Right lobe of liver (tissue), 6 donors: ENCODE measurements at places on chromosomes 12 and 14.

GRCh38 chr14:68978172-68978911, 760 bp downstream of the ACTN1 start:
- DNase-seq = peak; percentile 75

- DNase-seq = no peak
These were observed 103.0 kb downstream of the CRADD start for GRCh38 chr12:93780101-93780641.

DNA sequence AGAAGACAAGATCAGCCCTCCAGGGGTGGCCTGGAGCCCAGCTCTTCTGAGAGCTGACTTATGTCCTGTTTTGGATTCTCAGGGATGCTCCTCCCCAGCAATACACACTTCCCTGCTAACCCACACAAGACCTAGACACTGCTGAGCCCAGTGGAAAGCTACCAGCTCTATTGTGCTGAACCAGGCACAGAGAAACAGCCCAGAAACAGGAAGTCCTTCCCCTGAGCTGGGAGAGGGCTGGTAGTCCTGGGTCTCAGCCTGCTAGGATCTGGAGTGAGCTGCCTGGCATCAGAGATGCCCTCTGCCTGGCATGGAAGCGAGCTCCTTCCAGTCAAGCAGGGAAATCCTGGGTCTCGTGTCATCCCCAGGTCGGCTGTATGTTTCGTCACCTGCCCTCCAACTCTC, 1.2 kb upstream of the LAG3 start:
- DNase-seq = no peak

DNA sequence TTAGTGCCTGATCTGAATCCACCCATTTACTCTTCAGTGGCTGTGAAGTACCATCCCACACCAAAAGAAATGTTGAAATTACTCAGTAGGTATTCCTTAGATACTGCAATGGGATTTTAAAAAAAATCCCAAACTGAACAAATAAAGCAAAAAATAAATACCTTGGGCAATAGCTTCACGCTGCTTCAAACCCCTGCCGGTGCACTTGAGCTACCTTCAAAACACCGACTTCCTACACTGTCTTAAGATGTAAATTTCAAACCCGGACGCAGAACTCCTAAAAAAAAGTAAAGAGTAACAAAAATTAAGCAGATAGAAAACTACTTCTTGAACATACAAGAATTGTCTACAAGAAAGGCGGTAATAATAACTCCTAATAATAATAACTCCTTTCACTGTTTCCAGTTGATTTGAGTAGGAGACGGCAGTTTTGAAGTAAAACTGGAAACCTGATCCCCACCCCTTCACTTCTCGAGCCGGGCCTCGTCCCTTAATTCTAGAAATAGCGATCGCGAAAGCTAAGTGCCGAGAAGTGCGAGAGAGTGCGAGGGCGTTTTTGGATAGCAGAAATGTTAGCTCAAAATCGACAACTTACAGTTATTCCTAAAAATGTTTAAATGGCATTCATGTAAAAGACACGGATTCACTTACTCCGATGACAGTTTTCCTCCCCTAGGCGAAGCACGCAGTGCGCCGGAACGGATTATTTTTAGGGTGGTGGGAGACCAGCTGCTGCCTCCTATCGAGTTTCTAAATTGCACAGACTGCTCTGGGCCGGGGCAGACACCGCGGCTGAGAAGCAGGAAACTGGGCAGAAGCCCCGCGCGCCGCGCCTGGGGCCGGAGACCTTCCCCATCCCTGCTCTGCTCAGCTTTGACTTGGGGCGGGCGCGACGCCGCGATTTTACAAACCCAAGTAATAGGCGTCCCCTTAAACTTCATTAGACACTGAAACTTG, at the start of gene ABCC9:
Gene ABCC9 (minus strand): TSS at position 878 of the 957 bp plus-strand sequence. CDS start 4,752 bp downstream, outside the sequence.
- peak; percentile 73 for DNase-seq

- DNase-seq = no peak
These were observed 24.9 kb upstream of the FUT8 start for GRCh38 chr14:65387628-65388027.

DNA sequence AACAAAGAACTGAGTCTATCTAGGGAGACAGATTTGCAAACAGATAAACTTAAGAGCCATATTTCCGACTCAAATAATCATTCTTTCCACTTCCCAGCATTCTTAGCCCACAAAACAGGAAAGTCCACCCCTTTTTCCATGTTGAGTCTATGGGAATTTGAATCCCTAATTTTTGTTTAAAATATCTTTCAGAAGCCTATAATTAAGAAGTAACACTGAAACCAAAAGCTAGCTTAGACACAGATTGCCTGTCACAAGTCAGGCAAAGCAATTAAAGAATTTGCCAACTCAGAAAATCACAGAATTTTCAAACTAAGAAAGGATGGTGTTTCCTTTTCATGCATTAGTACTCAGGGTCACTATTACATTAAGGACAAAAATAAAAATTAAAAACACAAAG, 17.0 kb downstream of the ATP2B1 start:
- DNase-seq = no peak

- no peak for DNase-seq
These were observed 132.2 kb upstream of the NUDT4 start for GRCh38 chr12:93245543-93245942.

GRCh38 chr14:45810152-45810872, 557.3 kb upstream of the MIS18BP1 start:
- DNase-seq = no peak

DNA sequence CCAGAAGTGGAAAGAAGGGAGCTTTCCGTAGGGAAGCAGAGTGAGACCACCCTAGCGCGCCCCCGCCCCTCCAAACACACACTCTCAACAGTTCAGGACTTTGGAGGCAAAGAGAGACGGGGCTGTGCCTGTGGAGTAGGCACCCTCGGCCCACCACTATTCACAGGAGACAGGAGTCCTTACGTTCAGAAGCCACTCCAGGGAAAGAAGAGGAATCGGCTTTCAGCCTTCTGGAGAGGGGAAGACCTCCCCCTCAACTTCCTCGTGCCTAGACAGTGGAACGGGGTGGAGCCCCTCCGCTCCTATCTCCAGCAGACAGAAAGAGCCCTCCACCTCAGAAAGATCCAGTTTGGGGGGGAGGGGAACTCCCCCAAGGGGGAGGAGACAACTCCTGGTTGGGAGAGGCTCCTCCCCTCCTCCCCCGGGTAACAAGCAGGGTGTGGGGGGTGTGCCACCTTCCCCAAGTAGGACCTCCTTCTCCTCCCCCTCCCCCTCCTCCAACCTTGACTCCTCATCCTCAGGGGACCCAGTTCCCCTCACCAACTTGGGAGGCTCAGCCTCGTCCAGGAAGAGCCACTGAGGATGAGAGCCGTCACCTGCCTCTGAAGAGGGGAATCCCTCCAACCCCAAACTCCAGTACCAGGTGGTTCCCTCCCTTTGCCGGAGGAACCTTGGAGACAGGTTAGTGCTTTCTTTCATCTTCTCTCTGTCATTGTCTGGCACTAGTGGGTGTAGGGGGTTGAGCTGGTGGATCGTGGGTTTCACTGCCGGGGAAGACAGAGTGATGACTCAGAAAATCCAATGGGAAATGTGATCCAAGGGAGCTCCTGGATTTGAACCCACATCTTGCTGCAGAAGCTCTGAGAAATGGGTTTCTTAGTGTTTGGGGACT, 883 bp downstream of the FOXJ2 start:
- no peak for DNase-seq

GRCh38 chr12:113267621-113268020, 46.4 kb downstream of the TPCN1 start:
- no peak for DNase-seq

- DNase-seq = no peak
These were observed 42.7 kb downstream of the C14orf132 start for GRCh38 chr14:96081767-96082400.

DNA sequence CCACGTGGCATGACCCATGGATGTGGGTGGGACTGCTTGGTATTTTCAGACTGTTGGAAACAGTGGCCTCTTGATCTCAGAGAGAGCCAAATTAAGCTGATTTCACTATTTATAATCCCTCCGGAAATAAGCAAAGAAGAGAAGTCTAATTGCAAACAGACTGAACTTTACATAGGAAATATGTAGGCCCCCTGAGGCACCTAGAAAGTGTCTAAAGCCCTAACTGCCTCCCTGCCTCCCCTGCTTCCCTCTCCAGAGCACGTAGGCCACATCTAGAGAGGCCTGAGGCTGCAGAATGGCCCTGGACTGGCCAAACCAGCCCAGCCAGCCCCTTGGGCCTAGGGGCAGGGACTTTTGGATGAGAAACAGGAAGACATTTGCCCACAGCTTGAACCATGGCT, 123.8 kb downstream of the ZFP36L1 start:
- DNase-seq = no peak

GRCh38 chr12:55818886-55819285, 1.0 kb downstream of the ORMDL2 start:
- no peak for DNase-seq

DNA sequence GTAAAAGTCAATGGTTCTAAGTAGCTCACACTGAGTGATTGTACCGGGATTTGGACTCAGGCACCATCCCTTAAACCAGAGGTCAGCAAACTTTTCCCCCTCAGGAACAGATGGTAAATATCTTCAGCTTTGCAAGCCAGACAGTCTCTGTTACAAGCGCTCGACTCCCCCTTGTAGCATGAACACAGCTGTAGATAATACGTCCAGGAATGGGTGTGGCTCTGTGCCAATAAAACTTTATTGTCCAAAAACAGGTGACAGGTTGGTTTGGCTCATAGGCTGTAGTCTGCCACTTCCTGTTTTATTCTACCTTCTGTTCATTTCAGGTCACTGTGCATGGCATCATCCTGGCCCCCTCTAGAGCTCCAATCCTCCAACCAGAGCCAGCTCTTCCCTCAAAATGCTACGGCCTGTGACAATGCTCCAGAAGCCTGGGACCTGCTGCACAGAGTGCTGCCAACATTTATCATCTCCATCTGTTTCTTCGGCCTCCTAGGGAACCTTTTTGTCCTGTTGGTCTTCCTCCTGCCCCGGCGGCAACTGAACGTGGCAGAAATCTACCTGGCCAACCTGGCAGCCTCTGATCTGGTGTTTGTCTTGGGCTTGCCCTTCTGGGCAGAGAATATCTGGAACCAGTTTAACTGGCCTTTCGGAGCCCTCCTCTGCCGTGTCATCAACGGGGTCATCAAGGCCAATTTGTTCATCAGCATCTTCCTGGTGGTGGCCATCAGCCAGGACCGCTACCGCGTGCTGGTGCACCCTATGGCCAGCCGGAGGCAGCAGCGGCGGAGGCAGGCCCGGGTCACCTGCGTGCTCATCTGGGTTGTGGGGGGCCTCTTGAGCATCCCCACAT, 7.6 kb downstream of the BDKRB1 start:
- no peak for DNase-seq

DNA sequence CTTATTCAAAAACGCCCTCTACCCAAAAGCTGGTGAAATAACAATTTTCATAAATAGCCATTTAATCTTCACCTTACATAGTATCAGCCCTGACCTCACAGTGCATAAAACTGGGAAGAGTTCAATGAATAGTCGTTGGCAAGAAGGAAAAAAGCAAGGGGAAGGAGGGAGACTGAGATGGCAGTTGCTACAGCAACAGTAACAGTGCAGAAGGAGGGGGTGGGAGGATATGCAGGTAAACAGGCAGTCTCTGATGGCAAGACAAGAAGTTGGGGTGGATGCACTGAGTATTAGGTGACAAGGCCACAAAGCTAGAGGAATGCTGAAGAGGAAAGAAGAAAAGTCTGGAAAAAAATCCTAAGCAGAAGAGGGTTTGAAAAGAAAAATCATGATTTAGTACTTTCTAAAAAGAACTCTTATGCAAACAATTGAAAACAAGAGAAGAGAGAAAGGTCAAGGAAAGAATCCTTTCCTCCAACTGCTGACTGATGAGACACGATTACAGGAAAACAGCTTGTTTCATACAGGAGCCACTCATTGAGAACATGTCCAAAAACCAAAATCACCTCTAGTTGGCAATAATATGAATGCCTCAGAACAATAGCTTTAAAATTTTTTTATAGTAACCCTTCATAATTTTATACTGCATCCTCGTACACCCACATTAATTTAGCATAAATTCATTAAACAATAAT, 56.0 kb downstream of the DCAF5 start:
- no peak for DNase-seq

GRCh38 chr12:25743679-25744215, 190.7 kb upstream of the LMNTD1 start:
- no peak for DNase-seq

DNA sequence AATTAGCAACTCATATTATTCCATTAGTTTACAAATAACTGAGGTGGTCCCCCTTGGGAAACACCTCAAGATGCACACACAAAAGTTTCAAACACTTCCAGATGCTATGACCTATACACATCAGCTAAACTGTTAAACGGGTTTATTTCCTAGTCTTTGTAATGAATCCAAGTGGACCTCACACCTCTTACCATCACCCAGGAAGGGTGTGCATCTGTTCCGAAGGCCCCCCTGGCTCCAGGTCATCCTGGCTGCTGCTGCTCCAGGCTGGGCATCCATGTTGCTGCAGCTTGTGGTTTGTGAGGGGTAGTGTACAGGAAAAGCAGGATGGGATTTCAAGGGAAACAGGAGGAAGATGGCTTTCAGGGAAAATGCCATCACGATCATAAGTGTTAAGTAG, 6.8 kb downstream of the HNRNPC start:
- DNase-seq = no peak

GRCh38 chr14:103882503-103883262, 35.3 kb upstream of the PPP1R13B start:
- DNase-seq = peak; percentile 68

- DNase-seq = no peak
These were observed 13.9 kb downstream of the MFAP5 start for GRCh38 chr12:8648576-8649205.

DNA sequence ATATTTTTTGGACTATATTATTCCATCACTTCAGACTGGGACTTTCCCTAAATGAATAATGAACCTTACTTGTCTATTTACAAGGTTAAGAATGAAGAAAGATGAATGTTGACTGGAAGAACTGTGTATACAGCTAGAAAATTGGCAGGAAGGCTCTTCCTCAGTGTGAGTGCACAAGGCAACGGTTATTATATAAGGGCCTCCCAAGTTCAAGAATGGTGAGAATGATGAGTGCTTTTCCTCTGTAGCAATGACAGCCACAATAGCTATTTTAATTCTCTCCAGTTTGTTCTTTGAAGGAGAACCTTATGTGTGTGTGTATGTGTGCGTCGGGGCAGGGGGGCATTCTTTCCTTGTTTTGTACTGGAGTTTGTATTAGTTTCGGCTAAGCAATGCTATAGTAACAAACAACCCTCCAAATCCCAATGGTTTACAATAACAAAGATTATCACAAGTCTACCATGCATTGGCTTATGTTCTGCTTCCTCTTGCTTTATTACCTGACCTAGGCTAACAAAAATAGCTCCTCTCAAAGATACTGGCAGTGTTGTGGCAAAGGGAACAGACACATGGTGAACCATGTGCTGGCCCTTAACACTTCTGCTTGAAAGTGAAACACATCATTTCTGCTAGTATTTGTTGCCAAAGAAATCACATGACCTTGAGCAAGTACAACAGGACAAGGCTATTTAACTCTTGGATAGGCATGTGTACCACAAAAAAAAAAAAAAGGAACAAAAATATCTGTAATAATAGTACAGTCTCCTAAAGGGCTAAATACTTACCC, 139.5 kb downstream of the RMST start:
- no peak for DNase-seq

DNA sequence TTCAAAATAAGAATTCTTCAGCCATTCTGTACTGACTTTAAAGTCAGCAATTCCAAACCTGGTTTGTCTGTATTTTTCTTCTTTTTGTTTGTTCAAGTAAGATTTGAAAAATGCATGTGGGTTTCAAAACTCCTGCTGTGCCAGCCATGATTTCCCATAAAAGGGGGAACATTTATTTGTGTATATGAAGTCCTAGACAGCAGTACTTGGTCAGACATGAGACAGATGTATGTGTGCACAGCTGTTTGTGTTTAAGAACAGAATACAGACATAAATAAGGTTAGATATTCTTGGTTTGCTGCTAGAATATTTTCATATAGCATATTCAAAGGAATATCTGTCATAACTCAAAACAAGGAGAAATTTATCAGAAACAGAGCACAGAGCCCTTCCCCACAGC, 236.0 kb downstream of the ADAMTS20 start:
- DNase-seq = no peak
